ENCODE measurements at places on chromosomes 7 and 10.

- no peak for DNase-seq
These were observed 57.5 kb downstream of the UNCX start for GRCh38 chr7:1290026-1290678.

DNA sequence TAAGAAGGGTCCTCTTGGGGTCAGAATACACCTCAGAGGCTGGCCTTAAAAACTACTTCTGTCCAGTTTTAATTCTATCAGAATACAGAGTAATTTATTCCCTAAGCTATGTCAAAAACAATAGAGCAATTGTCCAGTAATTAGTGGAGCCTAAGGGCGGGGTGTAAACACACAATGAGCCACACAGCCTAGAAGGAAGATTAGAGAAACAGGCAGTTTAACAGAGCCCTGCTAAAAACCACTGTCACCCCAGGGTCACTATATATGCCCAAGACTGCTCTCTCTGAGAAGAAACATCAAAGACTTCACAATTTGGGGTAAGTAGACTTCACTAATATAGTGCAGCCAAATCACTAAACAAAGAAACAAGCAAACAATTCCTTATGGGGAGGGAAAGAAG, 27.2 kb upstream of the WNT2 start:
- no peak for DNase-seq

GRCh38 chr10:114634609-114634979, 23.5 kb downstream of the ABLIM1 start:
- peak; percentile 77 for DNase-seq

- DNase-seq: no peak
These were observed at the start of gene GIMAP7 for GRCh38 chr7:150514748-150515222. Gene GIMAP7, plus strand, starts transcription at chr7:150514872. Its CDS starts 5,103 bp downstream, at chr7:150519975.

GRCh38 chr10:81995254-81995653, 120.3 kb downstream of the NRG3 start:
- DNase-seq: no peak

DNA sequence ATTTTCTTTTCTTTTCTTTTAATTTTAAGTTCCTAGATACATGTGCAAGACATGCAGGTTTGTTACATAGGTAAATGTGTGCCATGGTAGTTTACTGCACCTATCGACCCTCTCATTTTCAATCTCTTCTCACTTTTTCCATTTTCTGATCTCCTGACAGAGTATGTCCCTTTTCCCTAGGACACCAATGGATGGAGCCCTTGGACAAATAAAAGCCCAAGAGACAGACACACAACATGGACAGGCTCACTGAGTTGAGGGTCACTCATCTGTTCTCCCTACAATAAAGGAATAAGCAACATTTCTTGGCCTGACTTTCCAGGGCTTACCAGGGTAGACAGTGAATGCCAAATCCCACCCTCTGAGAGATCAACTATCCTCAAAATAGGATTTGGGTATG, 15.2 kb upstream of the UBE2D1 start:
- no peak for DNase-seq

- DNase-seq: no peak
These were observed 911 bp upstream of the ZP3 start for GRCh38 chr7:76423666-76424412.

DNA sequence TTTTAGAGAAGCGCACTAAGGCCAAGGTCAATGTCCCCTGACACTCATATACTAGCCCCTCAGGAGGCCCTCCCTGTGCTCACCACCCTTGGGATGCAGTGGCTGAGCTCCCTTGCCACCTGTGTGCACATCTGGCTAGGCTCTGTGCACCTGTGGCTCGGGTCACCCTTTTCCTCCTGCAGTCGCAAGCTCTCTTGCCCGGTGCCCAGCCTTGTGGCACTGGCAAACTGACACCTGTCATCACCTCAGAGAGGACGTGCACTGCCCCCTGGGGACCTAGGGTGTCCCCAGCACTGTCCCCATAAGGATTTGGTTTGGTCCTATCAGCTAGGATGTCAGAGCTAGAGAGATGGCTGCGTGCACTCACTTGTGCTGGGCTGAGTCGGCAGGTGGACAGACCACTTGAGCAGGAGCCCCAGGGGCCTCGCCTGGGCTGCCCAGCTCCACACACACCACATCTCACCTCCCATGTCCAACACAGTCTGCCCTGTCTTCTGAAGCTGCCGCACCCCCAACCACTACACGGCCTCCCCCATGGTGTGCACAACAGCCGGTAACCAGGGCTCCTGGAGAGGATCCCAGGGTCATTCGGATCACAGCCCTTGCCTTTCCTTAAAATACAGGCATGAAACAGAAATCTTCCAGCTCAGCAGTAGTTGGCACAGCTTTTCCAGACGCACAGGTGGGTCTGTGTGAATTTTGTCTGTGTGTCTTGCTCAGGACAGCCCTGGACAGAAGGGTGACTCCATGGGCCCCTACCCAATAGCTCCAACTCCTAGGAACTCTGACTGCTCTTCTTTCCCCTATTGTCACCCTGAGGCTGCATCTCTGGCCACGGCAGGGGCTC, 111.0 kb downstream of the GRID1 start:
- no peak for DNase-seq

DNA sequence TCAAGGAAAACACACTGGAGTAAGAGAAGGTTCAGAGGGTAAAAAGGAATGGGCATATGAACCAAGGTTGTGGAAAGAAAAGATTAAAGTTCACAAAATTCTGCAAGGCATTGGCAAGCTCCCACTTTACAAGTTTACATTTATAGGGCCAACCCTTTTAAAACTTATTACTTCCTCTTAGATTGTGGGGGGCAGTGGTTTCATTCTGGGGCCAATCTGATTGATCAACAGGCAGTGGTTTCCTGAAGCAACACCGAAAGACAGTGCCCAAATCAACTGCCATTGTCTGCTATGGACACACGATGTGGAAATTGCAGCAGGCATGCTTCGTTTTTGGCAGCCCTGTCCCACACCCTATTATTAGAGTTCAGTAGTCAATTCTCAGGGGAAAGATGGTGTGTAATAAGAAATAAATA, 154.0 kb downstream of the SGMS1 start:
- no peak for DNase-seq

DNA sequence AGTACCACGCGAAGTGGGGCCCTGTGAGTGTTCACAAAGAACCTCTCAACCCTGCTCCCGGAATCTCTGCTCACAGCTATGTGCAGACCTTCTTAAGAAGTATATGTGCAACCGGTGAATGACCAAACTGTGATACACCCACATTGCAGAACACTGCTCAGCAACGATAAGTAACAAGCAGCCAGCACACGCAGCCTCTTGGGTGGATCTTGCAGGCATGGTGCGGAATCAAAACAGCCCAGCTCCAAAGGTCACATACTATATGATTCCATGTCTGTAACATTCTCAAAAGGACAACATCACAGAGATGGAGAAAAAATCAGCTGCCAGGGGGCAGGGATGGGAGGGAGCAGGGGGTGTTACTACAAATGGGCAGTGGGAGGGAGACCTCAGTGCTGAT, 101.6 kb downstream of the DLG5 start:
- no peak for DNase-seq

GRCh38 chr10:107814865-107815487, 650.5 kb upstream of the SORCS1 start:
- peak; percentile 29 for DNase-seq

DNA sequence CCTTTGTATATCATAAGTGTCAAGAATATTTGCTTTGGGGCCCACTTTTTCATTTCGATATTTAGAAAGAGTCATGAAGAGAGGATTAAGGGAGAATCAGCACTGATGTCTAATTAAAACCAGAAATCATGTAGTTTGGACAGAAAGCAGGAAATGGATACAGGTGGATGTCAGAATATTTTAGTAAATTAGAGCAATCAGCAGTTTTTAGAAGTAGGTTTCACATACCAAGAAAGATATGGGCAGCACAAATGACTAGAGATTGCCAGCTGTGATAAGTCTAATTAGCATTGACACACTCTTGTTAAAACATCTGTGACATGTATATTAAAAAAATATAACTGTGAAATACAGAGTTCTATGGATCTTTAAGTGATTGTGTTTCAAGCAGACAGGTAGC, 180.8 kb upstream of the POM121L12 start:
- no peak for DNase-seq

GRCh38 chr7:30379131-30379530, 94.7 kb downstream of the ZNRF2 start:
- DNase-seq: no peak

GRCh38 chr7:140928491-140929309, 4.0 kb upstream of the BRAF start:
- DNase-seq: no peak

GRCh38 chr10:8323428-8324054, 269.1 kb downstream of the GATA3 start:
- no peak for DNase-seq

DNA sequence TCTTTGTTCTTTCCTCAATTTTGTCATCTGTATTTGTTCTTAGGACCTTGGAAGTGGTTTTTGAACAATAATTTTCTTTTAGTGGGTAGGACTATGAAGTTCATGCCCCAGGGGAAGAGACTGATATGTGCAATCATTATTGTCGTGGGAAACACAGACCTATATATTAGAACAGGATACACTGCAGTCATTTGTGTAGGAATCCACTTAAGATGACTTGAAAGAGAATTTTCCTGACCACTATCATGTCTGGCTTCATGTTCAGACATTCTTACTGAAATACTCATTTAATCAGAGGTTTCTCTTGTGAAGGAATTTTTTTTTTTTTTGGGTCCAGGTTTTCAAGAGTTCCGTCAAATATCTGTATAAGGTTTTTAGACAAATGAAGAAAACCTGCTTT, 163.6 kb downstream of the SUGCT start:
- peak; percentile 57 for DNase-seq

GRCh38 chr7:158186864-158187693, 400.5 kb downstream of the PTPRN2 start:
- no peak for DNase-seq

GRCh38 chr7:113548561-113548960, 370.2 kb downstream of the PPP1R3A start:
- DNase-seq: no peak

DNA sequence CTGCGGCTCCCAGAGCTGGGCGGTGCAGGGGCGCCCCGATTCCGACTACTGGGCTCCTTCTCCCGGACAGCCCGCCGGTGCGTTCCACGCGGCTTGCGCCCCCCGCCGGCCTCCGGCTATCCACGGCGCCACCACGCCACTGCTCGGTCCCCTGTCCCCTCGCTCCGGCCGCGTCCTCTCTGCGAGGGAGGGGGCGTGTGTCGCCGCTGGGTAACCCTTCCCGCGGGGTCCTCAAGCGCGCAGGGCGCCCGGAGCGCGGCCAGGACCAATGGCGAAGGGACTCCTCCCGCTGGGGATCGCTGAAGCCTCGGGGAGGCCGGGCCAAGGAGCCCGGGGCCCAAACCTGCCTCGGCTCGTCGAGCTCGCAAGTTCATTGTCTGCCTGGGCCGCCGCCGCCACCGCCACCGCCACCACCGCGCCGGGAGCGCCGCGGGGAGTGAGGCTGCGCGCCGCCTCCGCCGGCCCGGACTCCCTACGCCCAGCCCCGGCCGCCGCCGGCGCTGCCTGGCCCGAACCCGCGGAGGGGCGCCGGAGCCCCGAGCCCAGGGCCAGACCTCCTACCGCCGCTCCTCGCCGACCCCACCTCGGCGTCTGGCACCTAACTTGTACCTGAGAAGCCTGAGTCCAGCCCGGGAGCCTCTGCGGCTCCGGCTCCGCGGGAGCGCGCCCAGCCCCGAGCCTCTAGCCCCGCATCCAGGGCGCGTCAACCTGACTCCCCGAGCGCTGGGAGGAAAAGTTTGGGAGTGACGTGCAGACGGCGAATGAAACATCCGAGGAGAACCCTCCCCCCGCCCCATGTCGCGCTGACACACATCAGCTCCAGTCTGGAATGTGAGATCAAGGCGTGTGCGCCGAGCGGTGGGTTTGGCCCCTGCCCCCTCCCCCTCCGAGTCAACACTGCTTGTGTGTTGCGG, at the start of gene CHST15:
CHST15 (minus strand) TSS at position 739 of the 914 bp plus-strand sequence. CDS start 47,386 bp downstream, outside the sequence.
- peak; percentile 50 for DNase-seq

- no peak for DNase-seq
These were observed 104.0 kb downstream of the PARP12 start for GRCh38 chr7:139958599-139959284.

GRCh38 chr10:61943674-61944378, 42.3 kb downstream of the ARID5B start:
- DNase-seq: no peak

- no peak for DNase-seq
These were observed 4.8 kb upstream of the VIPR2 start for GRCh38 chr7:159149488-159149887.

Measured in HS-5 (cell line).